ENCODE measurements at places on chromosomes 3 and 15. TPM values are rescaled to one million over a fixed set of nuclear protein-coding genes. Genes with fewer than 3 reads are reported as not detected.

TEX55 gene
- total RNA-seq = not detected

WNT5A gene
- total RNA-seq = 9.5 TPM

CAMK1 gene
- total RNA-seq = 167 TPM

TM6SF1 gene
- 4.7 TPM for total RNA-seq

GOLGA8B gene
- total RNA-seq = 197 TPM

LRRC34 gene
- 5.4 TPM for total RNA-seq

CCDC13 gene
- 2.4 TPM for total RNA-seq

KBTBD13 gene
- 0.57 TPM for total RNA-seq

KIF15 gene
- total RNA-seq = 4.8 TPM

SAMMSON gene
- total RNA-seq = 2.8 TPM

MAGEF1 gene
- total RNA-seq = 71.6 TPM

SPINT1 gene
- total RNA-seq = 295 TPM

AGBL1 gene
- 0.23 TPM for total RNA-seq

RTP4 gene
- 5.1 TPM for total RNA-seq

SOX14 gene
- total RNA-seq = 0.80 TPM

MCF2L2 gene
- total RNA-seq = 0.41 TPM

TOPAZ1 gene
- 3.4 TPM for total RNA-seq

LINGO1 gene
- total RNA-seq = 2.9 TPM

ACKR4 gene
- total RNA-seq = not detected

ATP13A5 gene
- not detected for total RNA-seq

CAPN3 gene
- total RNA-seq = 15.1 TPM

XCR1 gene
- not detected for total RNA-seq

ZBTB47 gene
- total RNA-seq = 22.1 TPM

MYL3 gene
- total RNA-seq = not detected

STRIT1 gene
- total RNA-seq = 4.9 TPM

EIF3J gene
- total RNA-seq = 33.1 TPM

C3orf85 gene
- not detected for total RNA-seq

SERPINI2 gene
- not detected for total RNA-seq

EHD4 gene
- total RNA-seq = 18.4 TPM

MED12L gene
- 4.3 TPM for total RNA-seq

DLEC1 gene
- 13.1 TPM for total RNA-seq

ADGRG7 gene
- total RNA-seq = 0.68 TPM

FMN1 gene
- total RNA-seq = 32.5 TPM

SLC6A1 gene
- 6.2 TPM for total RNA-seq

CNTN3 gene
- 8.2 TPM for total RNA-seq

LYZL4 gene
- not detected for total RNA-seq

ATP10A gene
- 14.3 TPM for total RNA-seq

ACOX2 gene
- 42.5 TPM for total RNA-seq

CCR1 gene
- 2.5 TPM for total RNA-seq

RETNLB gene
- total RNA-seq = not detected

ZNF660 gene
- total RNA-seq = 2.9 TPM

TRPM1 gene
- total RNA-seq = 5.5 TPM

ALDH1A3 gene
- 347 TPM for total RNA-seq

ZNF502 gene
- total RNA-seq = 9.6 TPM

ZIC4 gene
- not detected for total RNA-seq

GOLGA6B gene
- not detected for total RNA-seq

LMAN1L gene
- 229 TPM for total RNA-seq

GP9 gene
- total RNA-seq = not detected

Measured in prostate gland (tissue), 2 donors.